ENCODE measurements at places on chromosomes 2 and 18.

DNA sequence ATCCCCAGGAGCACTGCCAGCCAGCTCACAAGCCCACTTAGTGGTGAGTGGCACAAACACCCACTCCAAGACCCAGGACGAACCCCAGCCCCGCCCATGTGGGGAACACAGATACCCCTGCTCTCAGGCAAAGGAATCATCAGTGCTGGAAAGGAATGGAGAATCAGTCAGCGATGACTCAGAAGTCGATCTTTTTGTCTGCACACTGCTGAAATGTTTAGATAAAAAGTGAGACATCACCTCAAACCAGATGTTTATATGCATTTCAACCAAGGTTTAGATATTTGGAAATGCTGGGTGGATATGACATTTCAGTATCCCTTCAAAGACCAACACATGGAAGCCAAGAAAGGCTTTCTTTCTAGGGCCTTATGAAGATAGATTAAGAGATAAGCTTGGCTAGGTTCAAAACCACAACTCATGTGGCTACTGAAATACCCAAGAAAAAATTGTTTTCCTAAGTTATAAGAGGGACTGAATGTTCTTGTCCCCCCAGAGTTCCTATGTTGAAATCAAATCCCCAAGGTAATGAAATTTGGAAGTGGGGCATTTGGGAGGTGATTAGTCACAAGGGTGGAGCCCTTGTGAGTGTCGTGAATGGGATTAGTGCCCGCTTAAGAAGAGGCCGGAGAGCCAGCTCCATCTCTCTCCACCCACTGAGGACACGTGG is 43.7 kb downstream of the POU3F3 start:
- DNase-seq: no peak

DNA sequence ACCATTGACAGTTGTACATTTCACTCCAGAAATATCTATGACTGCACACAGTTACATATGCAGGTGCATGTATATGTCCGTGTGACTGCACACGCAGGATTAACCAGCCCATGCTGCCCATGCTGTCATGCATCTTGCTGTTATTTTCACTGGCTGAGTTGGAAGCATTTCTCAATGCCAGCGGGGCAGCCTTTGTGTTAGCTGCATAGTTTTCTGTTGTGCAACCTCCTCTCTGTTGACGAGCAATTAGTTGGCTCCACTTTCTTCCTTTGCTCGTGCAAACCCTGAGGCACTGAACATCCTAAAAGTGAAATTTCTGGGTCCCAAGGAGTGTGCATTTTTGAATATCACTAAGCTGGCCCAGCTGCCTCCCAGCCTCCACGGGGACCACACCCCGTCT is 133.4 kb upstream of the GLI2 start:
- DNase-seq: no peak

GRCh38 chr18:23401400-23402347 is 51.4 kb upstream of the RIOK3 start:
- DNase-seq: no peak

GRCh38 chr18:10113121-10114022 is 199.6 kb downstream of the VAPA start:
- DNase-seq: no peak

GRCh38 chr18:48200631-48201336 is 208.4 kb downstream of the ZBTB7C start:
- DNase-seq: no peak

GRCh38 chr2:240856151-240856980 is 12.3 kb upstream of the AGXT start:
- no peak for DNase-seq

- DNase-seq: no peak
These were observed 14.4 kb upstream of the FHL2 start for GRCh38 chr2:105413206-105413605.

- DNase-seq: no peak
These were observed 4.0 kb downstream of the C2orf74 start for GRCh38 chr2:61165946-61166345.

DNA sequence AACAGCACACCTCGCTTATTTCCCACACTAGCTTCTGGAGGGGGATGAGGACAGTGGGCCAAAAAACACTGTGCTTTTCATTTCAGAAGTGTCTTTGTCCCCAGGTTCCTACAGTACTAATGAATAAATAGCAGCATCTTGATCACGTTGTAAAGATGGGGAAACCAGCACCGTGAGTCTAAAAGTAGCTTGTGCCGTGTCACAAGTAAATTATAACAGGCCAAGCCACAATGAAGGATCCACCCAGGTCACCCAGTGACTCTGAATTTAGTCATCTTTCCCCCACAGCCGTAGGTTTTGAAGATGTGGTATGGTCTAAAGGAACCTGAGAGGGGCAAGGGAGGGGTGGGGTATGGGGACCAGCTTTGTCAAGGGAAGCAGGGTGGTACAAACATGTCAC is 8.8 kb downstream of the FZD7 start:
- DNase-seq: no peak

GRCh38 chr2:210199186-210199765 is 26.0 kb downstream of the ACADL start:
- DNase-seq: no peak

GRCh38 chr2:223580951-223581350 is 21.2 kb downstream of the SCG2 start:
- DNase-seq: no peak

- no peak for DNase-seq
These were observed 72.7 kb upstream of the MGAT5 start for GRCh38 chr2:134181219-134181618.

GRCh38 chr2:74552914-74553811 is 579 bp downstream of the LOXL3 start:
- DNase-seq: no peak

DNA sequence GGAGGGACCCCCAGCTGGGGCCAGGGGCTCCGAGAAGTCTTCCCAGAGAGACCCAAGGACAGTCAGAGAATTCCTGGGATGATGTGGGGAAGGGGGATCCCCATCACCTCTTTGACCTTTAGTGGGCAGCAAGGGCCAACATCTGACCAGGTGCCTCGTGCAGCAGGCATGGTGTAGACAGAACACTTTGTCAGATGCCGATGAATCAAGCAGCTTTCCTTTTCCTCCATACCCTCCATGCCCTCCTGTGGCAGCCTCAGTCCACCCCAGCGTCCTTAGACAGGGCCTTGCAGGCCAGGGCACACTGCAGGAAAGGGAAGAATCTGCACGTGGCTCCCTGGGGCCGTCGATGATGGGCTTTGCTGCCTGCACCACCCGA is 26.3 kb downstream of the GPR55 start:
- no peak for DNase-seq

DNA sequence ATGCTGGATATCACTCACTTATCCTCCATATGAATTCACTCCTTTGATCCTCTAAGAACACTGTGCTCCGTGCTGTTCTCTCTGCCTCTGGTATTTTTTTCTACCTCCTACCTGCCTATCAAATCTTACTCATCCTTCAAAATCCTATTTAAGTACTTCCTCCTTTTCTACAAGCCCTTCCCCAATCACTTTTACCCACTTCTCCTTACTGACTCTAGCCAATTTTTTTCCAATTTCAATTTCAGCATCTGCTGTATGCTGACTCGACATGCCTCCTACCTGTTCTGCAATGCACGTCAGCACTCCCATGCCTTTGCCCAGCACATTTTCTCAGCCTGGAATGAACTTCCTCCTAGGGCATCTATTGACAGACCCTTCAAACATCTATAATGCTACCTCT is 37.3 kb upstream of the LNPK start:
- DNase-seq: no peak

GRCh38 chr18:48962252-48962993 is 11.7 kb upstream of the SMAD7 start:
- DNase-seq: no peak

- DNase-seq: no peak
These were observed 334.0 kb upstream of the FSIP2 start for GRCh38 chr2:185404578-185404977.

DNA sequence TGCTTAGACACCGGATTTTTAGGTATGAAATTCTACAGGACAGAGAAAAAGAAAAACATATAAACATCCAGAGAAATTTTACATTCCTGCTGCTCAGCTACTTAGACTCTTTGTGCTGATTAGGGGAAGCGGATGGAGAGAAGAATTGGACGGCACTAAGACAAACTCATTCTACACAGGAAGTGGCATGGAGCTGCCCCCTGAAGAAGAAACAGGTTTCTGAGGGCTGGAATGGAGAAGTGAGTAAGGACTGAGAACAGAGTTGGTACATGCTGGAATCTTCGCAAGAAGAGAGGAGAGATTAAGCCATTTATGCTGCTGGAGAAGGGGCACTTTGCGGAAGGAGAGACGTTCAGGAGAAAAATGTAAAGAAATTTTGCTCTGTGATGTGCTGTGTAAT is 253.0 kb upstream of the ERBB4 start:
- no peak for DNase-seq

- no peak for DNase-seq
These were observed 59.4 kb upstream of the SIX2 start for GRCh38 chr2:45068571-45069140.

DNA sequence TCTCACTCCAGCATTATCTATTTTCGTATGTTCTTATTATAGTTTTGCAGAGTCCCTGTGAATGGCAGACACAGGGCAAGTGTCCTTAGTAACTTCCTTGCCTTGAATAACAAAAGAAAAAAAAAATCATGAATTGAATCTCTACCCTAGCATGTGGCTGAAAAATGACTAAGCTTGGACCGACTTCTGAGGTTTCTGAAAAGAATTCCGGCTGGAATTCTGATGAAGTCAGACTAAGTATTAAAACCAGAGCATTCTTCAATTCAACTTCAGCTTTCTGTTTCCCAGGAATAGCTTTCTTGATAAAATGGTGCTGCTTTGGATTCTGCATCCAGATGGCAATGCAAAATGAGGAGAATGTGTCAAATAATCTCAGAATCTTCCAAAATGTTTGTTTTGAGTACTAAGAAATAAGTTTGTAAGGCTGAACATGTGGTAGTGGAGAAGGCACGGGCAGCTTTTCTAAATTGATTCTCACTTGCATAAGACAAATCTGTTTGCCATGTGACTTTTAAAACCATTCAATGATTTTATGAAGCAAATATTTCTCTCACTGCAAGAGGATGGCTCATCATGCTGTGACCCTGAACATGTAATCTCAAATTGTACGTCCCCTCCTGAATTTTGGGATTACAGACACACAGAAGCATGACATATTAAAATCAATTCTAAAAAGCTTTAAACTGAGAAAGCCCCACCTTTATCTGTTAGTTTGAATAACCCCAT is 1462.8 kb upstream of the LRRTM1 start:
- DNase-seq: no peak

DNA sequence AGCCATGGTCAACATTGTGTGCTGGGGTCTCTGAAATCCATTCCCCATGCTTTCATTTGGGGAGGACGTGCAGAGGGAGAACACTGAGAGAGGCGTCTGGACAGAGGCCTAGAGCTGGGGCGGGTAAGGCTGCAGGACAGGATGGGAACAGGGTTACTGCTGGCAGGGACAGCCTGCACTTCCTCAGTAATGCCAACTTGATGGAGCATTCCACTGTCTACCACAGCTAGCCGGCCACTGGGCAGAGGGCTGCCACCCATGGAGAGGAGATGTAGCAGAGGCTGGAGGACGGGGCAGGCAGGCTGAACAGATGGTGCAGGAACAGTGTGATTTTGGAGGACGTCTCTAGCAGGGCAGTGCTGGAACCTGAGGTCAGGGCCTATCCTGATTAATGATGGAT is 29.3 kb downstream of the MRPL33 start:
- no peak for DNase-seq

DNA sequence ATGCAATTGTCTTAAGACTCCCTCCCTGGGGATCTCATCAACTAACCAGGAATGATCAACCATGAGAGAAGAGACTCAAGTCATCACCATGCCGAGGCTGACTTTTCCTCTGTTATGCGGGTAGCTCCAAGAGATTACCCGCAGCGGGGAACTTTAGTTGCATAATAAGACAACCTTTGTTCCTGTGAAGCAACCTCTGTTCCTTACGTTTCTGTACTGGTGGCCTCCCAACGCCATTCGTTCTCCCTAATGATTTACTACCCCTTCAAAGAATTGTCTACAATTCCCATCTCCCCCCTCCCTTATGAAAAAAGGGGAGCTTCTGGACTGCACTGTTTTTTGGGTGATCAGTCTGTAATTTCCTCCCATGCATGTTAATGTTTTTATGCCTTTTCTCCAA is 66.1 kb upstream of the LRPPRC start:
- DNase-seq: no peak

DNA sequence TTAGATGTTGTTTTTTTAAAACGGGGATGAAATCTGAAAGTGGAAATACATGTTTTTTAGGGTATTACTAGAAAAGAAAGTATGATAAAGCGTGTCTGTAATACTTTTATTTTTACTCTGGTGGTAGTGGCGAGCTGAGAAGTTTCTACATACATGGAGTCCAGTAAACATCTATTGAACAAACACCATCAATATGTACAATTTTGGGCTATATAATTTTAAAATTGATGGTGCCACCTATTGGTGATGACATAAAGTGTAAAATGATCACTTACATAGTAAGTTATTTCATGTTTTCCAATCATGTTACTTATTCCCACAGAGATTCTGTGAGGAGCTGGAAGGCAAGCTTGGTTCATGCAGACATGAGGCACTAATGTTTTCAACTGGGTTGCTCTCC is 31.5 kb upstream of the NFE2L2 start:
- no peak for DNase-seq

- DNase-seq: no peak
These were observed 8.9 kb downstream of the ARHGEF4 start for GRCh38 chr2:130845505-130846085.

GRCh38 chr2:20796374-20796791 is 26.5 kb downstream of the LDAH start:
- no peak for DNase-seq

GRCh38 chr2:85503851-85504777 is 34.9 kb upstream of the MAT2A start:
- no peak for DNase-seq

DNA sequence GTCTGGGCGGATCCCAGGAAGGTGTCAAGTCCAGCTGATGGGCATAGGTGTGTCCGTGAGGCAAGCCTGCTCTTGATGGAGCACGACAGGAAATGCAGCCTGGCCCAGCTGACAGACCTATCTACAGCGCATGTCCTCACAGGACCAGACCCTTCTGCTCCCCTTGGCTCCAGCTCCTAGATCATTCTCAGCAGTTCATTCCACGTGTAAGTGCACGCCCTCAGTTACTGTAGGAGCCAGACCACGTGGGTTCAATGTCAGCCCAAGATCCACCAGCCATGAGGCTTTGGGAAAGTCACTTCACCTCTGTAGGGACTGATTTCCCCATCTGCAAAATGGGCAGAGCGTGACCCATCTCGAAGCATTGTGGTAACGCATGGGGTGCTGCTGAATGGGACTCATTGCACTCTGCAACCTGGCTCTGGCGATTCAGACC is 47.8 kb downstream of the TMEM17 start:
- DNase-seq: no peak

DNA sequence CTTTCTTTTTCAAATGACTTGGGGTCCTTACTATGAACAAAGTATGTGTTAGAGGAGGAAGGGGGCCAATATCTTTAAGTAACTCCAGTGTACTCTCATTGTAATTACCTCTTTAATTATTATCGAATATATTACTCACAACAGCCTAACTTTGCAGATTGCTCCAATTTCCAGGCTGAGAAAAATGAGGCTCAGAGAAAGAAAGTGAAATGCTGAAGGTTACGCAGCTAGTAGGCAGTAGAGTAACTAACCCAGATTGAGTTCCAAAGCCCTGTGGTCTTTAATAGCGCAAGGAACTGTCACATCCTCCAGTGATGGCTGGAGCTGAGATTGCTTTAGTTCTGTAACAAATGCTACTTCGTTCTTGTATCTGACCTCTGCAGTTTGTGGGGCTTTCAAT is 2.2 kb upstream of the GYPC start:
- no peak for DNase-seq

GRCh38 chr18:10252494-10252893 is 201.9 kb upstream of the APCDD1 start:
- DNase-seq: no peak

All from stimulated activated CD4-positive, alpha-beta T cell treated with anti-CD3 and anti-CD28 coated beads, Interleukin-1b, Interleukin-23, amount 100 ng/mL, for 1 hour (primary cell).